ENCODE measurements at places on chromosomes 1 and 21.

DNA sequence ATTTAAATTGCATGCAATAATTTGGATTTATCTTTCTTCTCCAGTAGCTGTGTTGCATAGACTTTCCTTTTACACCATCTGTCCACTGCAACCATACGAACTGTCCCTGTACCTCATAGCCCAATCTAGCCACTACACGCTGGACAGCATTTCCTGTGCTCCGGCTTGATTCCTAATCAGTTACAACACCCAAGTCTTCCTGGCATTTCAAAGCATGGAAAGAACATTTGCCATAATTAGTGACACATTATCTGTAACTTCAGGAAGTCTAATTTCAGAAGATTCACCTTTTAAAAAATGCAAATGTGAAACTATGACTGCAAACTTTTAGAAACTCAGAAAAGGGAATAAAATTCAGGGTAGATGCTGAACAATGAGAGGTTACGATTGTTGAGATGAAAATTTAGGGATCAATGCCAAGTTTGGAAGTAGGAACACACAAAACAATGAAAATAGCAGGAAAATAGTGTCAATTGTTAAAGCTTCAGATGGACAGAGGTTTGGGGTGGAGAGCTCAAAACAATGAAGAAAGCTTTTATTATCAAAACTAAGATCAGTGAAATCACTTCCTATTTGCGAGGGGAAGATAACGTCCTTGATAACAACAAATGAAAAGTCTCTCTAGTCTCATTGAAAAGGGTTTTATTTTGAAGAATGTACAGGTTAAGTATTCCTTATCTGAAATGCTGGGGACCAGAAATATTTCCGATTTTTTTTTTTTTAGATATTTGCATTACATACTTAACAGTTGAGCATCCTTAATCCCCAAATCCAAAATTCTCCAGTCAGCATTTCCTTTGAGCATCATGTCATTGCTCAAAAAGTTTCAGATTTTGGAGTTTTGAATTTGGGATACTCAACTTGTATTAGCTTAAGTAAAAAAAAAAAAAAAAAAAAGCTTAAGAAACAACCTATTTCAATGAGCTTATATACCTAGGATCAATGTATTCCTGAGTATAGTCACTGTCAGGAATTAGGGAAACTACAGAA is 107.3 kb downstream of the FNBP1L start:
- DNase-seq, result no peak

DNA sequence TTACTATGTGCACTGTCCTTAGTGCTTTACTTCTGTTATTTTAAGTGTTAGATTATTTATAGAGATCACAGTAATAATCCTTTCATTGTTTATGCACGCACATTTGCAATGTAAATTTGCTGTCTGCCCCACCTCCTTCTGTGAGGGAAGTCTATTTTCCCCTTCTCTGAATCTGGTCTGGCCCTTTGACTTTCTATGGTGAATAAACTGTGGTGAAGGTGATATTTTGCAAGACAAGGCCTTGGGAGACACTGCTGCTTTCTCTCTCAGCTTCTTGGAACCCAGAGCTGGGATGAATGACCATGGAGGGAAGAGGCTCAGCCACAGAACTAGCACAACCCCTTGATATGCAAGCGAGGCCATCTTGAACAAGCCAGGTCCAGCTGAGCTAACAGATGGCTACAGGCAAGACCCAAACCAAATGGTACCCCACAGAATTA is 156.3 kb downstream of the ST6GALNAC3 start:
- no peak for DNase-seq

- DNase-seq, result no peak
Observed at GRCh38 chr1:241999026-241999425, at the start of gene MAP1LC3C. Gene MAP1LC3C, minus strand, starts transcription at chr1:241999098. Its CDS starts 90 bp downstream, at chr1:241999008.

- no peak for DNase-seq
Observed at GRCh38 chr1:53069663-53070327, 7.8 kb downstream of the PODN start.

- DNase-seq, result no peak
Observed at GRCh38 chr1:157080714-157081113, 18.9 kb downstream of the ETV3L start.

GRCh38 chr1:228459091-228459993 is 27.8 kb upstream of the RNF187 start:
- DNase-seq, result peak; percentile 48

- no peak for DNase-seq
Observed at GRCh38 chr1:58290685-58291372, 255.7 kb downstream of the OMA1 start.

DNA sequence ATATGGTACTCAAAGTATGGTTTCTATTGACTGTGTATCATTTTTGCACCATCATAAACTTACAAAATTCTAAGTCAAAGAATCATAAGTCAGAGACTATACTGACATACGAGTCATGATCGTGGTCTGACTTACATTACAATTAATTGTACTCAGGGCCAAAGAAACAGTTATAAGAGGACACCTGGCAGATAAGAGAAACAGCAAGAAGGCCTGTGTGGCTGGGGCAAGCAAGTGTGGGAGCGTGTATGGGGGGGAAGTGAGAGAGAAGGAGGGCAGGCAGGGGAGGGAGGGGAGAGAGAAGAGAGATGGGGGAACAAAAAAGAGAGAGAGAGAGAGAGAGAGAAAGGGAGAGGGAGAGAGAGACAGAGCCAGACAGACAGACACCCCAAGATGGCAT is 70.9 kb downstream of the RERE start:
- no peak for DNase-seq

DNA sequence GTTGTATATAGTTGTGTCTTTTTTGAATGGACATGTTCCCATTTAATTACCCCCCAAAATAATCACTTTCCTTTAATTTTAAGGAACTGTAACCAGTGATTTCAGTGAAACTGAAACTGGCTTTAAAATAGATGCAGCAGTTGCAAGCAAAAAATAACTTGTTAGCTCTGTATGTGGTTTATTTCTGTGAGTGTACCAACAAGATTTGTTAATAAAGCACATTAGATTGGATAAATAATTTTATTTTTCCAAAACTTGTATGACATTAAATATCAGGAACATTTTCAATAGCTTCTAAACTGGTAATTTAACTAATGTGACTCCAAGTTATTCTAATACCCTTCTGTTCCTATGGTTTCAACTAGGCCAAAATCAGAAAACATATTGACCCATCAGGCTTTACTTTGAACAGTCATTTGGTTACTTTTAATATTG is 184.3 kb upstream of the CACYBP start:
- DNase-seq, result no peak

DNA sequence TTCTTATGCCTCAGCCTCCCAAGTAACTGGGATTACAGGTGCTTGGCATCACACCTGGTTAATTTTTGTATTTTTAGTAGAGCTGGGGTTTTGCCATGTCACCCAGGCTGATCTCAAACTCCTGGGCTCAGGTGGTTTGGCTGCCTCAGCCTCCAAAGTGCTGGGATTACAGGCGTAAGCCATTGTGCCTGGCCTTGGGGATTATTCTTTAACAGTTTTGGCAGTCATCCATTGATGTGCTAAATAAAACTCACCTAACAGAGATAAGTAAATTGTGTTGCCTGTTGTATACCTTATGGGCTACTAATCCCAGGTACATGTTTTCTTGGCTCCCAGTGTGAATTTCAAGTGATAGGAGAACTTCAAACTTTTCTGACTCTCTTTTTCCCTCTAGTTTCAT is 35.2 kb upstream of the PDE4B start:
- no peak for DNase-seq

- DNase-seq, result no peak
Observed at GRCh38 chr1:173190101-173190936, 16.8 kb downstream of the TNFSF4 start.

DNA sequence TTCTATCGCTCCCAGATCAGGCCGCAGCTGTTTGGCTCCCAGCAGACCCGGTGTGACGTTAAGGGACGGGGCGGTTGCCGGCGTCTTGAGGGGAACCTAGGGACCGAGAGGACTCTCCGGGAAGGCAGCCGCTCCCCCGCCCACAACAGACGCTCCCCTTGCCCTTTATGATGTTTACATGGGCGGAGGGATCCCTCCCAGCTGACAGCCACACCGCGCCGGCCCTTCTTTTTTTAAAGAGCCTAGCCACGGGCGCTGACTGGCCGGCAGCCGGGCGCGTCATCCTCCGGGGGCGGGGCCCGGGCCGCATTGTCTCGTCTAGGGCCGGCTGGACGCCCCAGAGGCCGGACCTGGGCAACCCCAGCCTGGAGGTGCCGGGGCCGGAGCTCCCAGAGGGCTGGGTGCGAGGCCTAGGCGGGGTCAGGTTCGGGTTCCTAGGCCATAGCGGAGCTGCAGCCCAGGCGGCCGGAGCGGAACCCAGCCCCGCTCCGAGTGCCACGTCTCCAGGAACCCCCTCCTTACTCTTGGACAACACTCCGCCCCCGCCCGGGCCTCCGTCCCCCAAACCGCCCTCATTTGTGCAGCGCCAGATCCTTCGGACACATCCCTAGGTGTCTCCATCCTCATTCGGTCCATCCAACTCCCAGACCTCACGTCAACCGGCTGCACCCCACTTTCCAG is at the start of gene PCAT6:
PCAT6 (plus strand) TSS at position 340 of the 681 bp plus-strand sequence.
- peak; percentile 90 for DNase-seq

DNA sequence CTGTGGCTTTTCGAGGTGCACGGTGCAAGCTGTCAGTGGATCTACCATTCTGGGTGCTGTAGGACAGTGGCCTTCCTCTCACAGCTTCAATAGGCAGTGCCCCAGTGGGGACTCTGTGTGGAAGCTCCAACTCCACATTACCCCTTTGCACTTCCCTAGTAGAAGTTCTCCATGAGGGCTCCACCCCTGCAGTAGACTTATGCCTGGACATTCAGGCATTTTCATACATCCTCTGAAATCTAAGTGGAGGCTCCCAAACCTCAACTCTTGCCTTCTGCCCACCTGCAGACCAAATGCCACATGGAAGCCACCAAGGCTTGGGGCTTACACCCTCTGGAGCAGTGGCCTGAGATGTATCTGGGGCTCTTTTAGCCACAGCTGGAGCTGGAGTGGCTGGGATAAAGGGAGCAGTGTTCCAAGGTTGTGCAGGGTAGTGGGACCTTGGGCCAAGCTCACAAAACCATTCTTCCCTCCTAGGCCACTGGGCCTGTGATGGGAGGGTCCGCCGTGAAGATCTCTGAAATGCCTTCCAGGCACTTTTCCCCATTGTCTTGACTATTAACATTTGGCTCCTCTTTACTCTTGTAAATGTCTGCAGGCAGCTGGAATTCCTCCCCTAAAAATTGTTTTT is 18.0 kb upstream of the RNF2 start:
- DNase-seq, result no peak

DNA sequence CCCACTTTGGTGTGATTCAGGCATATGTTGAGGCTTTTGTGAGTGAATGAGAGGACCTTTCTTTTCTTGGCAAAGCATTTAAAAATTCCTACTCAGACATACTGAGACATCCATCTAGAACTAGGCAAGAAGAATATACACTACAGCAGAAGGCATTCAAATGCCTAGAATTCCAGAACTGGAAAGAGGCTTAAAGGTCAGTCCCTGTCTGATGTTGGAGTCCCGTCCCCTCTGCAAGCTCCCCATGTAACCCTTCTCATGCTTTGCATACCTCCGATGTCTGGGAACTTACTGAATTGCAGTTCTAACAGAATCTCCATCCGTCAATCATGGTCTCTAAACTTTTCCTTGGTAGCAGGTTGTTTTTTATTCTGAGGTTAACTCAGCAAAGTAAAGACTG is 152.9 kb downstream of the ATP6V1G3 start:
- no peak for DNase-seq

DNA sequence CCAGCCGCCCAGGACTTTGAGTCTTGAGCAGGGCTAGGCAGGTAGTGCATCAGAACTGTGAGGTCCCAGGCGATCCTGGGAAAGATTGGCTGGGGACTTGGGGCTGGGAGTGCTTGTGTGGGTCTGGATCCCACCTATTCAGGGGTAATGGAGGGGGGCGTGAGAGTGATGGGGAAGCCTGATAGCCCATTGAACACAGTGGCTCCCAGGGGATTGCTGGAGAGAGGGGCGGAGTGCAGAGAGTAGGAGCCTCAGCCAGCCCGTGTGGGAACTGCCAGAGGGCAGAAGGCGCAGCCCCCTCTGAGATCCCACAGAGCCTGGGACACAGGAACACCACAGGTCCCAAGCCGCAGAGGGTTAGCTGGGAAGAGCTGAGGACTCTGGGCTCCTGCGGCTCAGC is 19.3 kb upstream of the PDZK1IP1 start:
- no peak for DNase-seq

GRCh38 chr1:155226910-155227260 is 18.4 kb downstream of the MTX1 start:
- no peak for DNase-seq

DNA sequence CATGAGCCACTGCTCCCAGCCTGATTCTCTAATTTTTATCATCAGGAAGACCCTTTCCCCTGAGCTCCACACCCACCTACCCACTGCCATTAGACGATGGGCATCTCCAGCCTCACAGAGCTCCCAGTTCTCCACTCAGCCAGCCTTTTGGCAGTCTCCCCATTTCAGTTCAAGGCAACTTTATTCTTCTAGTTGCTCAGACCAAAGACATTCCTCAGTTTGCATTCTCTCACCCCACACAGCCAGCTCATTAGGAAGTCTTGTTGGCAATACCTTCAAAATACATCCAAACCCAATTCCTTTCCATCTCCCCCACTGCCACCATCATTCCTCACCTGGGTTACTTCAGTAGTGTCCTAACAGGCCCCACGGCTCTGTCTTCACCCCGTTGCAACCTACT is 53.4 kb upstream of the COX20 start:
- DNase-seq, result no peak

DNA sequence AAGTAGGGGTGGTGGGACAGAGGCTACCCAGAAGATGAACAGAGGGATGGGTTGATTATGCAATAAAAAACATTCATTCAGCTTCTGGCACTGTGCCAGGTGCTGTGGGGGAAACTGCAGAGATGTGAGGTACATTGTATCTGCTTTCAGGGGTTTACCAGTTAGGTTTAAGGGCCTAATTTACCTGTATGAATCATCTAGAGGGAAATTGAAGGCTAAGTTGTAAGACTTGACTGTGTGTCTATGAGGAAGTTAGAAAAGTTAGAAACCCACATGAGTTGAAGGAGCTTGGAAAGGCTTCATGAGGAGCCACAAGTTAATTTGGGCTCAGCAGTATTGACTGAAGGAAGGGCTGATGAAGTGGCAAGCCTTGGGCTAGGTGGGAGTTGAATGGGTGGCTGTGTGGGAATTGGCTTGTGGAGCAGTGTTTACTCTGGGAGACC is 36.7 kb upstream of the APOBEC4 start:
- DNase-seq, result no peak

DNA sequence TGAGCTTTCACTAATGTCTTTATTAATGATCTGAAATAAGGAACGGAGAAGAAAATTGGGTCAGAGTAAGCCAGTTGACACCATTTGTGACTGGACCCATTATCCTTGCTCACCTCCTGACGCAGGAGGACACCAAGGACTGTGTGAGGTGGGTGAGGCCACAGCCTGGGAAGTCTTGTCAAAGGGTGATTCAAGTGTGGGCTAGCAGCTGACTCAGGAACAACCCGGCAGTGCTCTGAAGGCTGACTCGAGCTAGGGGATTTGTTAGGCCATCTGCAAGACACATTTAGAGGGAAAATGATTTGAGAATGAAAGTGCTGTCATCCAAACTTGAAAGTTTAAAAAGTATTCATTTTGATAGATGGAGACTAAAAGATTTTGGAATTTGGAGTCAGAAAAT is 21.2 kb downstream of the PRRX1 start:
- DNase-seq, result no peak

- no peak for DNase-seq
Observed at GRCh38 chr1:9453779-9454418, 85.4 kb upstream of the SLC25A33 start.

Data from CD4-positive, alpha-beta T cell treated with Interleukin-4 for 1 hour (primary cell).